ENCODE measurements at places on chromosomes 7 and 10.

GRCh38 chr10:93180482-93180931 lies 106.8 kb downstream of the CYP26A1 start:
- DNase-seq: no peak

DNA sequence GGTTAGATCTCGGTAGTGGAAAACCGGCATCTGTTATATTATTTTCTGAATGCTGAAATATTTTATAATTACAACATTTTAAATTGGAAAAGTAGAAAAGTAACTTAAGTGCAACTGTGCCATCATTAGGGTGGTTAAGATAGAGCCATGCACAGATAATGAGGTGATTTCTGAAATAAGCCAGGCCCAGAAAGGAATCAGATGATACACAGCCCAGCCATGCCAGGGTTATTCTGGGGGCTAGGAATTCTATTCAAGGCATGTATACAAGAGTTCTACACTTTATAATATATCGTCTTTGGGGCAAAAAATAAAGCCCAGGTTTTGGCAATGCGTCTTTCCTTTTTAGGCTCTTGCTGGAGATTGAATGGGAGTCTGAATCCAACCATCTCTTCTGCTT lies 128.7 kb downstream of the ITGB8 start:
- DNase-seq: no peak

DNA sequence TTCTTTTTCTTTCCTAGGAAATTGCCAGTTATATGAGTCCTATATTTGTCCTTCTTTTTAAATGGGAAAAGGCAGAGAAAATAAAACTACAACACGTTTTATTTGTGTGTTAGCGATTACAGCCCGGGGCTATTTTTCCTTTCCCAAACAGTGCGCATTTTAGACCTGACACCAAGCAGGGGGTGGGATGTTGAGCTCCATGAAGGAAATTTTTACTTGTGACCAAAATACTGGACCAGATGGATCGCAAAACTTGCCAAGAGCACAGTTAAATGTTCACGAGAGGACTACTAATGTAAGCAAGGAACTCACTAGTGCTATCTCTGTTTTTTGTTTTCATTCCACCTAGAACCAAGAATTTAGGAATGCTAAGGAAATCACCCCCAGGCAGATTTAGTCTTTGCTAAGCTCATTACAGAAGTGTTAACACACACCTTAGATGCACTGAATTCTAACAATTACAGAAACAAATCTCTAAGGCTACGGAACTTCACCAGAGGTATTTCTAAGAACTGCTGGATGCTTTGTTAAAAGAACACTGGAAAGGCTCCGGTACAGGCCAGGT lies 114.8 kb downstream of the JAZF1 start:
- no peak for DNase-seq

DNA sequence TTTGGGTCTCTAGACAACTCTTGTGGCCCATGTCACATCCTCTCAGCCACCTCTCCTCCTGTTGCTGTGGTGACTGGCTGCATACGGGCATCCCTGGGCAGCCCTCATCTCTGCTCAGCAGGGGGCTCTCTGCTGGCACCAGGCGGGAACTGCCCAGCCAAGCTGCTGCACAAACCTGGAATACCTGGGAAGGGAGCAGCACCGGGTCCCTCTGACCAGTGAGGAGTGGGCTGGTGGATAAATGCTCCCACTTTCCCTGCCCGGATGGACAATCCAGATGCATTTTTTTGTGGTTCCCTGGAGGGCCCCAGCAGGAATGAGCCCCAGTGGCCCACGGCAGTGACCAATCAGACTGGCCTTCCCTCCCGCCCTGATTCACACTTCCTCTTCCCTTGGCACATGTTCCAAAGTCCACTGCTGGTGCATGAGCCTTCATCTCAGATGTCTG lies 21.9 kb downstream of the GRID1 start:
- DNase-seq: no peak

- no peak for DNase-seq
These were observed 325.5 kb downstream of the GPR37 start for GRCh38 chr7:124440081-124440480.

GRCh38 chr7:74355091-74355490 lies 65.9 kb downstream of the CLIP2 start:
- no peak for DNase-seq

DNA sequence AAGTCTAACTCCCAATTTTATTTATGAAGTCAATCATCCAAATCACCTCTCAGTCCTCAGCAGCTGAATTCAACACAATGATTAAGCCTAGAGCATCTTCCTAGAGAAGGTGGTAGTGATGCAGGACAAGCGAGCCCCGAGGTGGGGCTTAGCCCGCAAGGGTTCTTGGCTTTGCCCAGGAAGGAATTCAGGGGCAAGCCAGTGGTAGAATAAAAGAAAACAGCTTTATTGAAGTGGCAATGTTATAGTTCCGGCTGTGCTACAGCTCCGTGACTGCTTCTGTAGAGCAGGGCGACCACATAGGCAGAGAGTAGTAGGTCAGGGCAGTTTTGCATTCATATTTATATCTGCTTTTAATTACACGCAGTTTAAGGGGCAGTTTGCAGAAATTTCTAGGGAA lies 18.1 kb downstream of the IL2RA start:
- DNase-seq: no peak

GRCh38 chr10:103231047-103231551 lies 14.6 kb upstream of the RPEL1 start:
- no peak for DNase-seq

DNA sequence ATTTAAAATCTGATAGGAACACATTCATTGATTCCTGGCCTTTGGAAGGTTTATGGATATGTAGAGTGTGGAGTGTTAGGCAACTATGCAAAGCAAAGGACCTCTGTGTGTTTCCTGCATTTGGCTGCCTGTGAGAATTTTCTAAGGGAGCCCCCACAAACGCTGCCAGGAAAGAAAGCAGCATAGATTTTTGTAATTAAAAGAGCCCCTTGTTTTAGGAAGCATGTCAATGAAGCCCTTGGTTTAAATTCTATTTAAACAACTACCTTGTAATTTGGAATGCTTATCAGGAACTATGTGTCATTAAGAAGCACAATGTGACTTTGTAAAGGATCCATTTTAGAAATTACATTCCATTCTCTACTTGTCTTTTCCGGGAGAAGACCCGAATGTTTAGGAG lies 742.5 kb downstream of the NXPH1 start:
- no peak for DNase-seq

DNA sequence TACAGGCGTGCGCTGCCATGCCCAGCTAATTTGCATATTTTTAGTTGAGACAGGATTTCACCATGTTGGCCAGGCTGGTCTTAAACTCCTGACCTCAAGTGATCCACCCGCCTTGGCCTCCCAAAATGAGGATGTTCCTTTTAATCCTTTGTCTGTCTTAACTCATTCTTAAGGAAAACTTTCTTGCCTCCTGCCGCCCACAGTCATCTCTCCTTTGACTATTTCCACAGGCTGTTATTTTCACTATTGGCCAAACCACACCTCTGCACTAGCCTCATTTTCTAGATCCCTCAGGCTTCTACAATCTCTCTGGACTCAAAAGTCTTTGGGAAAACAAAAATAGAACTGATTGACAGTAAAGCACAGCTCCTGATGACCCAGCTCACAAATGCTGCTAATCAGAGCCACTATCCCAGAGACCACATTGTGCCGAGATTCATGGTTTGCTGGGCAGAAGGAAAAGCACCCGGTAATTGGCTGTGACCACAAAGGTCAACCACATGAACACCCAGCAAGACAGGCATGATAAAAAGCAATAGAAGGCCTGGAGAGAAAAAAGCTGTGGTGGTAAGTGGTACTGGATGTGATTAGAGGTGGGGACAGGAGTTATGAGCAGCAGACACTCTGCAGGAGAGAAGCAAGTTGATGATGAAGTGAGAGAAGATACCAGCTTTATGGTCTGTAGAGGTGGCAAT lies 44.1 kb upstream of the ZNRF2 start:
- DNase-seq: no peak

- DNase-seq: no peak
These were observed 142.6 kb downstream of the CREB5 start for GRCh38 chr7:28554802-28555471.

GRCh38 chr7:44112997-44113763 lies 9.0 kb downstream of the AEBP1 start:
- DNase-seq: no peak

DNA sequence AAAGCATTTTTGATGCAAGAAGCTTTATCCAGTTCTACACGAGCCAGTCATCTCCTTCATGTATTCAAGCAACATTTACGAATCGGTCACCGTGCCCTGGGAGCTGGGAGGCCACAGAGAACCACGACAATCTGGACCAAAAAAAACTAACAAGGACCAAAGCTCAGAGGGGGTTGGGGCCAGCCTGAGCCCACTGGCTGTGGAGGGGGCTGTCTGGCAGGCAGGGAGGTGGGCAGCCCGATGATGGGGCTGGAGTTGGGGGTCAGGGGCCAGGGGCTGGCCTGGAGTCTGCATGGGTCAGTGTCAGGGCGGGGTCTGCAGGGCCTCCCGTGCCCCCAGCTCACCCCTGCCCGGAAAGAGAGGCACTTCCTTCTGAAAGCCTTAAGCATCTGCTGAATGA lies 12.5 kb upstream of the GRIFIN start:
- DNase-seq: no peak

Measured in stimulated activated CD8-positive, alpha-beta memory T cell treated with anti-CD3 and anti-CD28 coated beads, Interleukin-4, amount 100 ng/mL, for 4 hours (primary cell).